Amygdala (tissue), 56 donors: ENCODE measurements at places on chromosomes 11 and 22.

DNA sequence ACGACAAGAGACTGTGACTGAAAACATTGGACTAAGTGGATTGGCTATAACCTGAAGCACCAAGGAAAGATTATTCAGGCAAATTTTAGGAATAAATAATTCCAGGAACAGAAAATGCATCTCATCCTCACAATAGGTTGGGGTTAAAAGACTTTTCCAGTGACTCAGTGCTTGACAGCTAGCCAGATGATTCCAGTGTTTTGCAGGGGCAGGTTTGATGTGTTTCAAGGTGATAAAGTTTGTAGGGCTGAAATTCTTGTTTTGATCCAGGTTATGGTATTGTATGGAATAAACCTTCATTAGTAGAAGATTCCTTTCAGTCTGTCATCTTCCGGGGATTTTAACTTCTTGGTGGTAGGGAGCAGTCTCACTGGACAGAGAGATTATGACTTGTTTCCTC, 2.3 kb downstream of the EXT2 start:
- DNase-seq = no peak

GRCh38 chr11:14980854-14981253, 8.7 kb upstream of the CALCA start:
- DNase-seq = no peak

DNA sequence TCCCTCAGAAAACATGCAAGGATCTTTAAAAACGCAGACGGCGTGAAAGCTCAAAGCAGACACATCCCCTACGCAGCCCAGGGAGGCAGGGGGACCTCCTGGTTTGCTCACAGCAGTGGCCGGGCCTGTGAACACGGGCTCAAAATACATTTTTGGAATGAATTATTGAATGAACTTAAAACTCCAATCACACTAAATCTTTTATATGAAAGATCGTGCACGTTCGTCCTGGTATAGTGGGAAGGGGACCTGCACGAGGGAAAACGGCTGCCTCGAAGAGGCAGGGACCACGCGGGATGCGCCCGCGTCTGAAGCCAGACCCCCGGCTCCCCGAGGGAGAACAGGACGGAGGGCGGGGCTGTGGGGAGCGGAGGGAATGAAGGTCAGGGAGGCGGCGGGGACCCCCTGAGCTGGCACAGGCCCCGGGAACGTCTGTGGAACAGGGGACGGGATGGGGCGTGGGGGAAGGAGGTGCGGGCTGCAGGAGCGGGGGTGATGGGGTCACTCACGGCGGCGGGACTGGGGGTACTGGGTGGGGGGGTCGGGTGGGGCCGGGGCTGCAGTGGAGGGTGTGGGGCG, 1.3 kb upstream of the PANX2 start:
- no peak for DNase-seq

DNA sequence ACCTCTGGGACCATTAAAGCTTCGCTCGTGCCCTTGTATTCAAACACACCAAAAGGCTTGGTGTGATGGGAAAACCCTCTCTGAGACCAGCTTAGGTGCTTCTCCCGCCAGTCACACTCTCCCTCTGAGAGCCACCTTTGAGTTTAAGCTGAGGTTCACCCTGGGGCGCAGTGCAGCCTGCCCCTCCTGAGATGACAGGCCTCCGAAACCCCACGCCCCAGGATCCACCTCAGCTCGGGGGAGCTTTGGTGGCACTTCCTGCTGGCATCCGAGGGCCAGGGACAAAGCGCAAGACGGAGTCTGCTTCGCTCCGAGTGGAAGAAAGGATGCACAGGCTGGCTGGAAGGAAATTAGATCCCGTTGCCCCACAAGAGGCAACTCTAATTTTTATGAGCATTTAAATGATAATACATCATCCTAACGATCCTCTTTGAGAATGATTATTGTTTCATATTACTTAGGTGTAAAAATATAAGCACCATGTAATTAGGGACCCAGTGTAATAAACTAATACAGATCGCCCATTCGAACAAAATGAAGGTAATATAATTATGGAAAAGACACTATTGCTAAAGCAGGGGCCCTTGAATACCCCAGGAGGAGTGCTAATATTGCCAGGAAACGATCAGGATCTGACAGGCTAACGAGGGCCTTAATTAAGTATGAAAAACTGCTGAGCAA, 134.7 kb downstream of the CEP164 start:
- DNase-seq = no peak

GRCh38 chr11:134425413-134425812, 13.4 kb upstream of the B3GAT1 start:
- no peak for DNase-seq

GRCh38 chr11:112082729-112083128, 3.8 kb downstream of the TIMM8B start:
- no peak for DNase-seq

- DNase-seq = no peak
These were observed 389.5 kb upstream of the FAT3 start for GRCh38 chr11:91835051-91835560.

DNA sequence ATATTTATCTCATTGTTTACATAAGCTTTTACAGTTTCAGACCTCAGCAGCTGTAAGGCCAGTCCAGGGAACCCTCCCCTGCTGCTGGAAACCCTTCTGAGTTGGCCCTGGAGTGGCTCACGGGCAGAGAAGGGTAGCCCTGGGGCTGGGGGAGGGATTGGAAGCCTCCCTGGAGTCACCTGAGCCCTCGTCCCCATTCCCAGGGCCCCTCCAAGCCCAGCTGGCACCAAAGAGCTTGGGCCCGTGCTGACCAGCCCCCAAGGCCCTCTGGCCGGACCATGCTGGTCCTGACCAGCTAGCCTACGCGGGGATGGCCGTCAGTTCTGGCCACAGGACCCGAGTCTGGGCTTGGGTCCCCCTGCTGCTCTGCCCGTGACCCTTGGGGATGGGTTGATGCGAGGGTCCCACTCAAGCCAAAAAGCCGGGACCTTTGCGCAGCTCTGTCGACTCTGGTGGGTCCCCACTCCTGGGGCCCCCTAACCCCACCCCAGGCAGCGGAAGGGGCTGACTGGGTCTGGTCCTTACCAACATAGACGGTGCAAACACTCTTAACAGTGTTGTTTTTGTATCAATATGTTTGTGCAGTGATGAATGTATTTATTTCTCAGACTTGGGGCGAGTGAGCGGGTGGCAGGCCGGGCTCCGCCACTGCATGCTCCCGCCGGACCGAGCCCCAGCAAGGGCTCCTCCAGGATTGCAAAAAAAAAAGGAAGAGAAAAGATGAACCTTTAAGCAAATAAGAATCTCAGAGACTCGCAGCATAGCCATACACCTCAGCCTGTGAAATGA, 17.5 kb upstream of the TMEM191C start:
- DNase-seq = no peak

DNA sequence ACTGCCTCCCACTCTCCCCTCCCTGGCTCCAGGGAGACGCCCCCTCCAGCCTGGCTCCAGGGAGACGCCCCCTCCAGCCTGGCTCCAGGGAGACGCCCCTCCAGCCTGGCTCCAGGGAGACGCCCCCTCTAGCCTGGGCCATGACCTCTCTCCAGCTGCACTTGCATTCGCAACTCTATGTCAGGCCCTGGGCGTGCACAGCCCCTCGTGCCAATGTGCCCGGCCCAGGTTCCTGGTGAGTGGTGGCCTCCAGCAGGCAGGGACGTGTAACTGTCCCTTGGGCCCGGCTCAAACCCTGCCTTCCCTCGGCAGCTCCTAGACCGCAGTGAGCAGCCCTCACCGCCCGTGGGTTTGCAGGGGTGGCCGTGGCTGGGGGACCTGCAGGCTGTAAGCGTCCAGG, 6.9 kb downstream of the MUC6 start:
- no peak for DNase-seq

- no peak for DNase-seq
These were observed 110.2 kb upstream of the NAV2 start for GRCh38 chr11:19602406-19602805.

DNA sequence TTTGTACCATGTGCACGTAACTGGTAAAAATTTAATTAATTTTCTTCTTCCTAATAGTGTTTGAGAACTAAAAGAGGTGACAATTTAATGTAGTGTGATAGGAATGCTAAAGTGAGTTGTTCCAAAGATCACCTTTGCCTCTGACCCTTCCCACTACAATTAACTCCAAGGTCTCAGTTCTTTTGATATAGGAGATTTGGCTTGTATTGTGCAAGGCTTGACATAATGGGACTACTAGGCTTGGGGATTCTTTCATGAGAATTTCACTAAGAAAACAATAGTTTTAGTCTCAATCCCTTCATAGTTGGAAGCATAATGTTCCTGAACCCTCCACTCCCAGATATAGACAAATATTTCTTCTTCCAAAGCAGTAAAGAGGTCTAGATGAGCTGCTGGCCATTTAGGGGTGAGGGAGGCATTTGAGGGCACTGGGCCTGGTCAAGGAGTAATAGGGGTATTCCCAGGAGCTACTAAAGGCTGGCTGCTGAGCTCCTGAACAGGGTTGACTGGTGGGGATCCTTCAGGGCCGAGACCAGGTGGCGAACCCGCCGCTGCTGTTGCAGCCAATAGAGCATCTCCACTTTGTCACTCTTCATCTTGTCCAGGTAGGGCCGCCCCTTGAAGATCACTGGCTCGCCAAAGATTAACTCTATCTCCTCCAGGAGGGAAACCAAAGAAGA, 2.7 kb downstream of the CCDC87 start:
- DNase-seq = no peak

- no peak for DNase-seq
These were observed 142.5 kb upstream of the TEAD1 start for GRCh38 chr11:12531681-12532080.

DNA sequence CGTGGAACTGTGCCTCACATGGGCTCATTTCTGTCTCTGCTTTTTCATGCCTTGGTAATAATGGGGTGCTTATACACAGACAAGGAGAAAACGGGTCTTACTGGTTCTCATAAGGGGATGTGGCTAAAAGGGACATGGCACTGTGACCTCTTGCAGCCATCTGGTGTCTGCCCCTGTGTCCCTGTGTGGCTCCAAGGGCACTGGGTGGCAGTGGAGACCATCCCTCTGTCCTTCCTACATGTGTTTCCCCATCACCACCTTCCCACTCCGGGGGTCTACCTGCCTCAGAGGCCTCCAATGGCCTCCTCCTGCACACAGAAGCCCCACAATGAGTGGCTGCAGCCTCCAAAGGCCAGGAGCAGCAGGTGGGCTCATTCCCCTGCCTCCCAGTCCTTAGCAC, 221.2 kb downstream of the CEP164 start:
- DNase-seq = no peak

GRCh38 chr11:11998091-11998781, 10.2 kb downstream of the DKK3 start:
- DNase-seq = no peak

GRCh38 chr22:23504516-23504915, 75.6 kb downstream of the IGLL1 start:
- no peak for DNase-seq

- no peak for DNase-seq
These were observed 15.5 kb downstream of the SLC37A2 start for GRCh38 chr11:125078516-125079140.

GRCh38 chr11:56764976-56765375, 16.5 kb upstream of the OR9G4 start:
- no peak for DNase-seq

GRCh38 chr11:19774817-19775580, 62.4 kb downstream of the NAV2 start:
- DNase-seq = no peak

GRCh38 chr11:124670732-124671131, 2.8 kb downstream of the SIAE start:
- no peak for DNase-seq

DNA sequence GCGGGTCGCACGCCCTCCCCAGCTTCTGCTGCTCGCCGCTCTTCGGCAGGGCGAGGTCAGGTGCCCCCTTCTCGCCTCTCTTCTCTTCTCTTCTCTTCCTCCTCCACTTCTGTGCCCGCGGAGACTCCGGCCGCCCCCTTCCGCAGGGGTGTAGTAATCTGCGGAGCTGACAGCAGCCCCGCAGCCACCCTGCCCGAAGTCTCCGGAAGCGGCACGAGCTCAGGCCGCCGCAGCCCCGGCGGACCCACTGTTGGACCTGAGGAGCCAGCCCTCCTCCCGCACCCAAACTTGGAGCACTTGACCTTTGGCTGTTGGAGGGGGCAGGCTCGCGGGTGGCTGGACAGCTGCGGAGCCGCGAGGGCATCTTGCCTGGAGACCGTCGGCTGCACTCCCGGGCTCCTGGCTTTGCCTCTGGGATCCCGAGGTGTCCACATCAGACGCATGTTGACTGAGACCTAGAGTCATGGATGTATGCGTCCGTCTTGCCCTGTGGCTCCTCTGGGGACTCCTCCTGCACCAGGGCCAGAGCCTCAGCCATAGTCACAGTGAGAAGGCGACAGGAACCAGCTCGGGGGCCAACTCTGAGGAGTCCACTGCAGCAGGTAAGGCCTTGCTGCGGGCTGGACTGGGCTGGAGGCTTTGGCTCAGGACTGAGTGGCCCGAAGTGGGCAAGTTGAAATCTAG, 486 bp downstream of the STIM1 start:
- DNase-seq = no peak

GRCh38 chr11:117199053-117199915, at the start of gene TAGLN:
TAGLN (plus strand) TSS chr11:117199370; CDS start chr11:117203014, 3,644 bp downstream.
- DNase-seq = no peak

- no peak for DNase-seq
These were observed 1491.9 kb downstream of the TBC1D22A start for GRCh38 chr22:48254311-48254873.

DNA sequence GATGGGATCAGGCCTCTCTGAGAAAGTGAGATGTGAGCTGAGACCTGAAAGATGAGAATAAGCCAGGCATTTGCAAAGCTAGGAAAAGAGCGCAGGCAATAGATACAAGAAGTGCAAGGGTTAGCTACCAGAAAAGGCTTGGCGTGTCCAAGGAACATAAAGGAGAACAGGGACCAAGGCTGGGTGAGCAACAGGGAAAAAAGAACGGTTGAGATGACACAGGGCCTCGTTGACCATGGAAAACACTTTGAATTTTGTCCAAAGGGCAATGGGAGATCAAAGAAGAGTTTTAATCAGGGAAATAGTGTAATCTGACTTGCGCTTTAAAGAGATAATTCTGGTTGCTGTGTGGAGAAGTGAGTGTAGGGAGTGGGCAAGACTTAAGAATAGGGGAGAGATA, 35.0 kb downstream of the RAB30 start:
- DNase-seq = no peak

- DNase-seq = no peak
These were observed 988.1 kb downstream of the NTM start for GRCh38 chr11:132358573-132358953.

- no peak for DNase-seq
These were observed 216.5 kb upstream of the GRIA4 start for GRCh38 chr11:105393326-105393725.

DNA sequence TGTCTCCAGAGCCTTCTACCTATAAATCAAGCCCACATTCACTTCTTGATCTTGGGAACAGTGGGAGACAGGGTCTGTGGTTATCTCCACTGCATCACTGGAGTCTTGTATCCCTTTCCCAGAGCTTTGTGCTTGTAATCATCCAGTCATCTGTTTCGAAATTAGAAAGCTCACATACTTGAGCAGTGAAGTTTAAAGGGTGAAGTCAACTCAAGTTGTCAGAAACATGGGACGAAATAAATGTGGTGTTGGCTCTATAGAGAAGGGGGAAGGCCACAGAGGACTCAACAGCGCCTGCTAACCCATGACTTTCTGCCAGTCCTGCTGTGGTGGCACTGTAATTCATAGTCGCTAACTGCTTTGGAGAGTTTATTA, 197.5 kb downstream of the DBX1 start:
- DNase-seq = no peak
